Renal cortical epithelial cell (primary cell): ENCODE measurements at places on chromosomes 5 and 9.

DNA sequence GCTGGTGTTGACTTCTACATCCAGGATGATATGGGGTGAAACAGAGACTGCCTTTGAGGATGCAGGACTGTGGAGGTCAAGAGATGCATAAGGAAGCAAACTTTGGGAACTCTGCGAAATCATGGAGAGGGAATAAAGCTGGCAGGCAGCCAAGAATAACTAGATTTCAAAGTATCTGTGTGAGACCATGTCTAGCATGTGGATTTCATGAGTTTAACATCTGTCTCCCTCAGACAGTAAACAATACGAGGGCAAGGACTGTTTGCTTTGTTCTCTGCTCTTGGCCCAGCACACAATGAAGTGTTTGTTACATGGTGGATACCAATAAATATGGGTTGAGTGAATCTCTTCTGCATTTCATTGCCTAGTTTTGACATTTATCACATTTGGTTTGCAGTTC, 71.3 kb downstream of the RASEF start:
- no peak for DNase-seq

GRCh38 chr5:6372251-6373080, 5.9 kb downstream of the MED10 start:
- DNase-seq, result no peak

GRCh38 chr5:56154732-56155484, 78.2 kb downstream of the ANKRD55 start:
- DNase-seq, result peak; percentile 43

- no peak for DNase-seq
These were observed 111.0 kb upstream of the NFIB start for GRCh38 chr9:14424983-14425382.

DNA sequence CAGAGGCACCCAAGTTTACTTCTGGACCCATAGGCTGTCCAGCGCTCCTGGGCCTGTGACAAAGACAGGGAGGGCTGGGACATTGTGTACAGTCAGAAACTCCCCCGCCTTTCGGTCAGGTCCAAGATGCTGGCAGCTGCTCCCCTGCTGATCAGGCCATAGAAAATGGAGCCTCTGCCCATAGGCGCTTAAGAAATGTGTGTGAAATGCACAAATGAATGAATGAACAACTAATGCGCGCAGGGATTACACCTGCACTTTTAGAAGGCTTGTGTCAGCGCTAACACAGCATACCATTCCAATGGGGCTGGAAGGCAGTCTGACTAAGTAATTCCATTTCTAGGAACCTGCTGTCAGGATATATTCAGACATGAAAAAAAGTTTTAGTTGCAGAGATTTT, 16.3 kb downstream of the PTPN3 start:
- peak; percentile 43 for DNase-seq

DNA sequence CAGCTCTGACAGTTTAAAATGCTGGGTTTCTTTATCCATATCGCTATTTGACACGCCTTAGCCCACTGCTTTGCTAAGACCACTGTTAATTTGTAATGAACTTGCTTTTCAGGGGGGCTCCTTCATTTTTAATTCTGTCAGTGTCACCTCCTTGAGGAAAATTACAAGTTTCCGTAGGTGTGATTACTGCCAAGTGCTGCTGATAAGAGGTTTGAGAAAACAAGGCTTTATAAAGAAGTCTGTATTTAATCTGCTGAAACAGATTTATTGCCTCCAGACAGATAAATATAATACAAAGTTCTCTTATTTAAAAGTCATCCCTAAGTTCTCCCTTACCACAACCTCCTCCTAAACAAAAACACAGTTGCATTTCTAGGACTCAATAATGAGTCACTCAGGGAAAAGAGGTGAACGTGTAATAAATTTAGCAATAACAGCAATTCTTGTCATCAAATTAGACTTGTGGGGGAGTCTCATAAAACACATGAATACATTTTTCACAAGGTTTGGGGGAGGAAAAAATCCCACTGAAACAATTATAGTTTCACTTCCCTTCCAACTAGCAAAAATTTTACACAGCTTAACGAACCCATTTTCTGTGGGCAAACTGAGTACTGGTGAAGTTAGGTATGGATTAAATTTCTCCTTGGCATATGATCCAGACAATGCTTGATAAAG, 72.8 kb downstream of the MAPKAP1 start:
- DNase-seq, result peak; percentile 51

- peak; percentile 37 for DNase-seq
These were observed 14.9 kb downstream of the GLDC start for GRCh38 chr9:6630502-6631206.

DNA sequence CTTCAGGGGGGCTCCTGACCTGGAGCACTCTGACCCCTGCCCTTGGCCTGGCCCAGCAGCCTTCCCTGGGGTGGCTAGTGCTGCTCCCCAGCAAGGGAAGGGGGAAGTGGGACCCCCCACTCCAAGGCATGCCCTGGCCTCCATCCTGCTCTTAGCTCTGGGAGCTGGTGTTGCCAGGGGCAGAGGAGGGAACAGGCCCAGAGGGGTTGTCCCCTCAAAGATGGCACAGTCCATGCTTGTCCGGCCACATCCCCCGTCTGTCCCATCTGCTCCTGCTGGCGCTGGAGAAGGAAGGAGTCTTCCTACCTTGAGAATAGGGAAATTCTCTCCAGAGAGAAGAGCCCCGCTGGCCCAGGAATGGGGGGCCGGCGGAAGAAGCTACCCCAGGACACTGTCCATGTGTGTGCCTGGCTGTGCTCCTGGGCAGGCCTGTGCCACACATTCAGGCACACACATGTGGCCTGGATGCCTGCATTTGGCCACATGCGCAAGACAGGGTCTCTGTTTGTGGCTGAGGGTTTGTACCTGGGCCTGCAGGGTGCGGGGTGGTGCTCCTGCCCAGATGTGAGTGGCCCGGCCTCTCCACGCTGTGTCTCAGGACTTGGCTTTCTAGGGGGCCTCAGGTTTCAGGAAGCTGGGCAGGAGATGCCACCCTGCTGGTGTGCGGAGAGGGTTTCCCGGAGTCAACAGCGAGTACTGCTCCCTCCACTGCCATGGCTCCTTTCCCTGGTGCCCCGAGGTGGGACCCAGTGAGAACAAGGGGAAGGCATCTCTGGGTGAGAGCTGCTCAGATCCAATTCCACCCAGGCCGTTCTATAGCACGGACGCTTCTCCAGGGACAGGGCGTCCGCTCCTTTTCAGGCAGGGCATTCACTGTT, 247.1 kb downstream of the PBX3 start:
- DNase-seq, result no peak

- no peak for DNase-seq
These were observed 4.6 kb downstream of the RPP25L start for GRCh38 chr9:34607331-34607730.

- DNase-seq, result no peak
These were observed 20.9 kb downstream of the FOXI1 start for GRCh38 chr5:170126626-170127025.

DNA sequence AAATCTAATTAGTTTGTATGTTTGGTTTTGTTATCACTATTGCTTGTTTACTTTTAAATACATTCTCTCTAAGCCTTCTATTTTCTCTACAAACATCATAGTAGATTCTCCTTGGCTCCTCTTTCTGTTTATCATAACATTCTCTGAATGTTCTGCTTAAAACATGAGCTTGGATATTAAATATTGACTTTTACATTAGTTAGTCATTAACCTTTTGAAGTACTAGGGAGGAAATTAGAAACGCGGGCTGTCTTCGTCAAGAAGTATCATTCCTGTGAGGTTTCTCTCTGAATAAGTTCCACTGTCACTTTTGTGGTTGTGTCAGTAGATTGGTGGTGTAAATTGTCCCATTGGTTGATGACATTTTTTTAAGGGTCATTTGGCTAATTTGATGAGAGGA, 821.5 kb downstream of the EFNA5 start:
- peak; percentile 44 for DNase-seq

GRCh38 chr5:41670854-41671479, 160.6 kb upstream of the PLCXD3 start:
- DNase-seq, result no peak

DNA sequence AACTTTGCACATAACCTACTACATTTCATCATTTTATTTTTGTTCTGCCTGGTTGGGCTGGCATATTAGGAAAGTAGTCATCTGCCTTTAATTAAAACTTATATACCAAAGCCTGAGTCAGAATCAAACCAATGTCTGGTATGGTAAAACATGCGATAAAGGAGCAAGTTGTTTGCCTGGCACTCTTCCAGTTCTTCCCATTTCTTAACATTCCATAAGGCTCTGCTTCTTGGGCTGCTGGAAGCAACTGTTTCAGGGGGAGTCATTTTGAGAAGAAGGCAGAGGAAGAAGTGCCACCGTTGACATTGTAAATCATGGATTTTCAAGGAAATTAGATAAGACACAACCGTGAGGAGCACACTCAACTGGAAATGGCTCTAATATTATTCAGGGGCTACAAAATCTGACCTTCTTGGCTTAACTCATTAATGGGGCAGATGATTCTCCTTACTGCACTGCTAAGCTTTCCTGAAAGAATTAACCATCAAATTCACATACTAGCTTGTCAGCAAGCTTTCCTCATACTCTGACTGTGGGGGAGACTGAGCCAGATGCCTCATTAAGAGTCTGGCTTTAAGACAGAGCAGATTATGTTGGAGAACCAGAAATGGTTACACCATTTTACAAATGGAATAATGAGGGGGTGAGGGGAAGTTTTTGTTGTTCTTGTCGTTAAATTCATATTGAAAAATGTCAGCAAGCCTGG, 391.0 kb downstream of the TMEM232 start:
- peak; percentile 37 for DNase-seq

- DNase-seq, result peak; percentile 86
These were observed at the start of gene CD74 for GRCh38 chr5:150412319-150413175. TSS of gene CD74 (minus strand) at chr5:150412910. CDS start at chr5:150412749, 161 bp downstream.

GRCh38 chr5:113000466-113000865, 23.9 kb downstream of the DCP2 start:
- peak; percentile 29 for DNase-seq

DNA sequence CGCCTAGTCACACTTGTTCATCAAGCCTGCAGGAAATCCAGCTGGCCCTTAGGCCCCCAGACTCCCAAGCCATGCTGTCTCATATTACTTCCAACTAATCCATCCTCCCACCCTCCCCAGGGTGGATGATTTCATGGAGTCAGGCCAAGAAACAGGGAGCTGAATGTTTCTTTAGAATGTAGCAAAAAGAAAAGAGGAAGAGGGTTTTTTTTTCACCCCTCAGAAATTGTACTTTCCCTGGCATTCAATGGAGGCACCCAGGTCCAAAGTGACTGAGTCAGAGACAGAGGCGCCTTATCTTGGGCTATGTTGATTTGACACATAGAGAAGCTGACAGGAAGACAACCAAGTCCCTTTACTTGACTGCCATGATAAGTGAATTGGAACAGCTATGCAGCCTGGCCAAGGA, 260.2 kb upstream of the NR4A3 start:
- DNase-seq, result no peak

DNA sequence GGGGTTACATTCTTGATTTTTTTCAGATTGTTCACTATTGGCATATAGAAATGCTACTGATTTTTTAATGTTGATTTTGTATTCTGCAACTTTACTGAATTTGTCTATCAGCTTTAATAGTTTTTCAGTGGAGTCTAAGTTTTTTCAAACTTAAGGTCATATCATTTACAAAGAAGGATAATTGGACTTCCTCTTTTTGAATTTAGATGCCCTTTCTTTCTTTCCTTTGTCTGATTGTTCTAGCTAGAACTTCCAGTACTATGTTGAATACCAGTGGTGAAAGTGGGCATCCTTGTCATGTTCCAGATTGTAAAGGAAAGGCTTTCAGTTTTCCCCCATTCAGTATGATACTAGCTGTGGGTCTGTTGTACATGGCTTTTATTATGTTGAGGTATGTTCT, 49.3 kb downstream of the SREK1 start:
- no peak for DNase-seq

- DNase-seq, result no peak
These were observed 28.1 kb downstream of the TERT start for GRCh38 chr5:1266791-1267190.

DNA sequence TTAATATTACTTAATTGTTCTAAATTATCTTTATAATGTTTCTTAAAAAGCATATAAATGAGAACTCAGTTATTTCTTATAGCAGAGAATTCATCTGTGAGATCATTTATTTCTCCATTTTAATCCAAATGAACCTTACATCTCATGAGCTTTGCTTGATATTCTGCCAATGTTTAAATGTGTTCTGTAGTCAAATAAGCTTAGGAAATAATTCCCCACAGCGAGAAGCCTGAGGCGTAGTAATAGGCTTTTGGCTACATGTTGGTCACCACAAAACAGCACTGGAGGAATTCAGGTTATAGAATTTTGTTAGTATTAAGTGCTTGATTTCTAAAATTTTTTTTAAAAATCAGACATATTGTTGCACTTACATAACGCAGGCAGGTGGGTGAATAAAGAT, 585.3 kb upstream of the RORB start:
- no peak for DNase-seq

DNA sequence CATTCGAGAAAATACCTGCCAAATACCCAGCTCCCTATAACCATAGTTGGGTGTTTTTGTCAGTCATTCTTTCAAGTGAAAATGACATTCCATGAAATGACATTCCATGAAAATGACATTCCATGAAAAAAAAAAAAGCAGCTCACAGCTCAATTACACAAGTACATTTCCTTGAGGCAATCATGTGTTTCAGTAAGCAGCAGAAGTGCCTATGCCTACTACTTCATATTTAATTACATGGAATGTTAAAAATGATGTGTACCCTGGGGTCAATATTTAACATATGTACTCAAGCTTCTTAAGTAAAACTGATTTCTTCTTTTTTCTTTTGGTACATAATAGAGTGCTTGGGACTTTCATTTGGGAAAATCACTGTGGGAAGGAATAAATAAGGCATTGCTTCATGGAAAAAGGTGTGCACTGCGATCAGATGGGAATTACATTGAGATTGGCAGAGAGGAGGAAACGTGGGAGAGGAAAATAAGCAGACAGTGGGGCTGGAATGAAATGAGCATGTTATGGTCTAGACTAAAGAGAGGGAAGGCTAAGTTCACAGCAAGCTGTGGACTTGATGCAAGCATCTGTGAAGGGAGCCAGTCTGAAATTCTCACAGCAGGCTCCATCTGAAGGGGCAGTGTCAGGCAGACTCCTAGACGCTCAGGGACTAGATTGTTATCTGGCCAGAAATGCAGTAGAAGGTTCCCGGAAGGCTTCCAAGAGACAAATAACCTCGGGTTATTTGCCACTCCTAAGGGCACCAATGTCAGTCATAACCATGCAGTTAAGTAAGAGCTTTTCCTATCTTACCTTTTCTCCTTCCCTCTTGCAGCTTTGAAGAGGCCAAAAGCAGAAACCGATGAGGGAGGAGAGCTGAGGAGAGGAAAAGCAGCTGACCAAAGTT, 15.2 kb upstream of the SPATA9 start:
- DNase-seq, result peak; percentile 97

- peak; percentile 91 for DNase-seq
These were observed 7.3 kb upstream of the CTSV start for GRCh38 chr9:97046228-97046627.

- no peak for DNase-seq
These were observed 243.3 kb upstream of the ACTBL2 start for GRCh38 chr5:57725658-57726504.

- peak; percentile 80 for DNase-seq
These were observed 10.8 kb upstream of the PLIN2 start for GRCh38 chr9:19138084-19138483.

- DNase-seq, result no peak
These were observed 44.6 kb upstream of the FCN1 start for GRCh38 chr9:134962065-134962972.
